ENCODE measurements at places on chromosomes 5 and 9. TPM values are rescaled to one million over a fixed set of nuclear protein-coding genes. Genes with fewer than 3 reads are reported as not detected.

Gene SLC6A7
- polyA plus RNA-seq, result not detected

Gene ELAVL2
- not detected for polyA plus RNA-seq

Gene PPP1R26
- 1.7 TPM for polyA plus RNA-seq

Gene CTNNAL1
- polyA plus RNA-seq, result 1.1 TPM

Gene HAVCR2
- 1.8 TPM for polyA plus RNA-seq

Gene UBE2R2
- polyA plus RNA-seq, result 22.6 TPM

Gene ENC1
- polyA plus RNA-seq, result 2.7 TPM

Gene RFESD
- polyA plus RNA-seq, result 4.1 TPM

Gene SARDH
- polyA plus RNA-seq, result 0.30 TPM

Gene NEUROG1
- polyA plus RNA-seq, result not detected

Gene LOX
- polyA plus RNA-seq, result not detected

Gene ZDHHC11B
- polyA plus RNA-seq, result not detected

Gene FOXI1
- polyA plus RNA-seq, result not detected

Gene ZNF454
- polyA plus RNA-seq, result not detected

Gene CCL27
- not detected for polyA plus RNA-seq

Gene PRPF4
- polyA plus RNA-seq, result 23.4 TPM

Gene UNC13B
- polyA plus RNA-seq, result not detected

Gene STING1
- polyA plus RNA-seq, result 3.8 TPM

Gene SPINK7
- not detected for polyA plus RNA-seq

All from IgD-negative memory B cell (primary cell).